ENCODE measurements at places on chromosomes 3 and 15.

- no peak for DNase-seq
Measured at GRCh38 chr3:30428251-30428650, 178.2 kb upstream of the TGFBR2 start.

GRCh38 chr15:48962662-48963523 is 826 bp downstream of the SHC4 start:
- no peak for DNase-seq

DNA sequence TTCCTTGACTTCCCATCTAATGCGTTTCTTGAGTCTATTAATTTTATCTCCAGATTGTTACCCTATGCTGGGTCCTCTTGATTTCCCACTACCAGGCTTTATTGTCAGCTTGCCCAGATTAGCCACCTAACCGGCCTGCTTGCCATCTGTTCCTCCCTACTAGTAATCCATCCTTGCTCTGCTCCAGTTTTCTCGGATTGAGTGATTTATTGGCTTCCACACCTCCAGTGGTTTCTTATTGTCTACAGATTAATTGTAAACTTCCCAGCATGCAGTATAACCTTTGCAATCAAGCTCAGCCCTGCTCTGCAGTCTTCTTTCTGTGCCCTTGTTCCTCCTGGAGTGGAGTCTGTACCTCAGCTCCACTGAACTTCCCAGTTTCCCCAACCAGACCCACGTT is 63.4 kb downstream of the ARHGEF26 start:
- DNase-seq, result no peak

GRCh38 chr3:36991923-36992805 is 767 bp downstream of the EPM2AIP1 start:
- DNase-seq, result peak; percentile 6

GRCh38 chr15:61697796-61698195 is 362.5 kb downstream of the VPS13C start:
- no peak for DNase-seq

DNA sequence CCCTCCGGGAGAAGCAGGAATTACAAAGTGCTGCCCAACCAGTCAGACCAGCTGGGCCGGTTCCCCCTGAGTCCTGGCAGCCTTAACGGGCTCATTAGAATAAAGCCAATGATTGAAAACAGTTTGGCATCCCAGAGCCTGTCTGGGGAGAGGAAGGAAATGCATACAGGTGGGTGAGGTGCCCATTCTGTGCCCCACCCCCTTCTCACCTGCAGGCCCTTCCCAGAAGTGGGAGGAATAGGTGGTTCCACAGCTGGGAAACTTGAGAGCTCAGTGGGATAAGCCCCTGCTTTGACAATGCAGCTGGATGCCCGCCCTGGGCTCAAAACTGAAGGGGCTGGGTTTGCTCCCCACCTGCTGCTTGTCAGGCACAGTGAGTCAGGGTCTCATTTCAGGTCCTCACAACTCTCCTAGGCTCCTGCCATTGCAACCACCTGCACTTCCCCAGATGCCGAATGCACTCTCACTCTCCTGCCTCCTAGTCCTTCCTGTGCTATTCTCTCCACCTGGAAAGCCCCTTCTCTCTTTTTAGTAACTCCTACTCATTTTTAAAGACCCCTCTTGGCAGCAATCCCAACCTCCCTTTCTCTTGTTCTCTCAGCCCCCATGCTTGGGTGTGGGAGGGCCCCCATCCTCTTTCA is 5.5 kb upstream of the BUB1B start:
- DNase-seq, result no peak

DNA sequence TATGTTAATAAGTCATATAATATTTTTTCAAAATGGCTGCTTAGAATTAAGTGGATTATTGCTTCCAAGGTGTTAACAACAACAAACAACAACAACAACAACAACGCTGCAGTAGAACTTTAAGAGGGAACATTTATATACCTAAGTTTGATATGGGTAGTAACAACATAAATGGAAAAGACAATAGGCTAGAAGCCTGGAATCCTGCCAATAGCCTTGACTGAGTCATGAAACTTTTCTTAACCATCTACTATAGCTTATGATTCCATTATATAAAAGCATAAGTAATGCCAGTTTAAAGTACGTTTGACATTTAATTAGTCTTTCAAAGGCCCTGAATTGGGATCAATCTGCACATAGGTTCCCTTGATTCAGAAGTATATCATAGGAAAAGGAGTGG is 31.2 kb downstream of the SATB1 start:
- no peak for DNase-seq
